Mesenchymal stem cell (in vitro differentiated cells and primary cell): ENCODE measurements at places on chromosomes 3 and 15.

- peak; percentile 96 for DNase-seq
Observed at GRCh38 chr3:56758539-56758981, 43.2 kb downstream of the ARHGEF3 start.

DNA sequence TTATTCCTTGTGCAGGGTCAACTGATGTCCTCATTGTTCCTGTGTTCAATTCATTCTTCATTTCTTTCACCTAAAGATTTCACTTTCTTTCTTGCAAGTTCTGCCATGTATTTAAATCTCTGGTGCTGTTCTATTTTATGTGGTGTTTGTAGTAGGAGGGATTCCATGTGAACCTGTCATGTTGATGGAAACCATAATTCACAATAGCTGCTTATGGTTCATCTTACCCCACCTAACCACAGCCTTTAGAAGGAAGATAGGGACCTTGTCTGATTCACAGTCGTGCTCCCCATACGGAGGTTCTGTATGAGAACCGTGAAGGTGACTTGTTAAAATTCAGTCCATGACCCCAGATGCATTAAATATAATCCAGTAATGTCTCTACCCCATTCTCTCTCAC lies 21.9 kb downstream of the SLCO2A1 start:
- no peak for DNase-seq

GRCh38 chr15:98083203-98083910 lies 122.9 kb downstream of the ARRDC4 start:
- DNase-seq: no peak

DNA sequence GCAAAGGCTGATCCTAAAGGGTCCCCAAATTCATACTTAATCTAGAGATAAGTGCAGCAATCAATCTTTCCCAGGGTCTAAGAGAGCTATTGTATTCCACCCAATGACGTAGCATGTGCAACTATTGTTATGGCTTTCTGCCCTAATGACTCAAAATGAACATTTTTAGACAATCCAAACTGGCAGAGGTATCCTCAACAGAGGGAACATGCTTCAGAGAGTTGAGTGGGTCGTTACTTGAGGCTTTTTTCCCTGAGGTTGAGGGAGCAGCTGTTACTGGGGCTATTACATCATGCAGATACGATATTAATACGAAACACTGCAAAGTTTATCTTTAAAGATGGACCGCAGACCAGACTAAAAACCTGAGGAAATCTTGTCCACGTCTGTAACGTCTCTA lies 278.3 kb upstream of the WNT5A start:
- DNase-seq: no peak

- DNase-seq: no peak
Observed at GRCh38 chr15:30940359-30940758, 36.6 kb downstream of the FAN1 start.

- DNase-seq: peak; percentile 30
Observed at GRCh38 chr3:152458376-152459117, 189.8 kb downstream of the MBNL1 start.

GRCh38 chr15:57387564-57388076 lies 11.3 kb downstream of the CGNL1 start:
- DNase-seq: no peak

GRCh38 chr3:39408493-39409372 lies 2.2 kb downstream of the RPSA start:
- no peak for DNase-seq

- no peak for DNase-seq
Observed at GRCh38 chr15:28101983-28102441, 2.9 kb upstream of the OCA2 start.

GRCh38 chr15:45128971-45129639 lies 574 bp downstream of the DUOXA1 start:
- DNase-seq: no peak

- no peak for DNase-seq
Observed at GRCh38 chr3:156702367-156702766, 28.0 kb downstream of the TIPARP start.

GRCh38 chr15:95226835-95227234 lies 995.5 kb downstream of the MCTP2 start:
- no peak for DNase-seq

DNA sequence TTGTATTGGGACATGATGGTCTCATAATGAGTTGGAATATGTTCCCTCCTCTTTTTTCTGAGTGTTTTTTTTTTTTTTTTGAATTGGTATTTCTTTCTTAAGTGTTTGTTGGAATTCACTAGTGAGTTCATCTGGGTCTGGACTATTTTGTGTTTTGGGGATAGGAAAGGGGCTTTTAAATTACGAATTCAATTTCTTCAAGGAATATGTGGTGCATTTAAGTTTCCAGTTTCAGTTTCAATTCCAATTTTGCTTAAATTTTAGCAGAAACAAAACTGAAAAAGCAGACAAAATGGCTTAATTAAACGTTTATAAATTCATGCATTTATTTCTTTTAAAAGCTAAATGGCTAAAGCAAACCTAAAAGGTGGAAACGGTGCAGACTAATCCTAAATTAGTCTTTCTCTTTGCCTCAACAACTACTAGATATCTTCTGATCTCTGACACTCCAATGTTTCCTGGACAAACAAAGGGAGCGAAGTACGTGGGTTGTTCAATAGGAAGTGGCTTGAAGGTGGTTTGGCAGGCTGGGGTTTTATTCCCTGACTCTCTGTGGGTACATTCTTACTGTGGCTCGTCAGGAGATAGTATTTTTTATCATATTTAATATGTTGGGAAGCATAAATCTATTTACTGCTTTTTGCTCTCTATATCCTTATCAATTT lies 50.0 kb upstream of the CORO2B start:
- no peak for DNase-seq

DNA sequence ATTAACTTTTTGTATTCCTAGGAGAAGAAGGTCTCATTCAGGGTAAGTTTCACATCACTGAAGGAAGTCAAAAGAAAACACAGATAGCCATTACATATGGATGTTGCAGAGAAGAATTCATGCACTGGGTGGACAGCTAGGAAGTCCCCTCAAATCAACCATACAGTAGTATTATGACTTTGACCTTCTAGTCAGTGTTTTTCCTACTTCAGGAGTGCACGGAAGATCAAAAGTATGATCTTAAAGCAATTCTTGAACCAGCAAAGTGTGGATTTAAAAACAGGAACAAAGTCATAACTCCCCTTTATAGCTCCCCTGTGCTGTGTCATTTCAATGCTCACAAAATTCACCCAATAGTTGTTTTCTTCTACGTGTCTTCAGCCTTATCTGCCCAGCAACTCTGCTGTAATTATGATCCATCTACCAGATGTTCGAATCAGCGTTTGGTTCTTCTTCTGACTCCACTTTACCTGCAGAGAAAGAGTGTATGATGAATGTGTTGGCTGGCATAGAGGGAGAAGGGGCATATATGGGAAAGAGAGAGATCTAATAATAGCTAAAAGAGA lies 118.1 kb upstream of the MEIS2 start:
- no peak for DNase-seq

DNA sequence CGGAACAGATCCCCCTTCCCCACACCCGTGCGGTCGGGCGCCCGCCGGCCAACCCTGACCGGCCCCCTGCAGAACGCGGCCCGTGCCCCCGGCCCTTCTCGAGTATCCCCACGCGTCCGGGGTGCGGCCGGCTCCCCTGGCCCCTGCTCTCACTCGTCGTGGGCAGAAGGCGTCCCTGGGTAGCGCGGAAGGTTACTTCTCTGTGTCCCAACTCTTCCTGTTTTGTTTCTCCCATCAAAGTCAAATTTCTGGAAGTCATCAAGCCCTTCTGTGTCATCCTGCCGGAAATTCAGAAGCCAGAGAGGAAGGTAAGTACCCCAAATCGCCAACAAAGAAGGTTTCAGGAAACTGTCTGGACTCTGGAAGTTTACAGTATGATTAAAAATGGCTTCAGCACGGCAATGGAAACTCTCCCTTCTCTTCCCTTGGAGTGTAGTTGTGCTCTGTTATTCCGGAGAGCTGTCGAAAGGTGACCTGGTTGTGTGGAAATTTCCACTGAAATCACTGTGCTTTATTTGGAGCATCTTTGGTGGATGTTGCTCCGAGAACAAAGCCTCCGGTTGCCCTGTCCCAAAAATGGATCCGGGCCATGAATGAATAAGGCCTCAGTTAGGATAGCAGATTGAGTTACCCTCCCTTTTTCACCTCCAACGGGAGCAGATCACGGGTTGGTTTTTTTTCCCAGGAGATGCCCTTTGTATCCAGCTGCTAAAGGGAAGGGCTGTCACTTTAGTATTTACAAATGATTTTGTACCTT lies 536 bp downstream of the SEC61A1 start:
- peak; percentile 37 for DNase-seq

- peak; percentile 39 for DNase-seq
Observed at GRCh38 chr3:157175691-157176507, 16.0 kb upstream of the CCNL1 start.

DNA sequence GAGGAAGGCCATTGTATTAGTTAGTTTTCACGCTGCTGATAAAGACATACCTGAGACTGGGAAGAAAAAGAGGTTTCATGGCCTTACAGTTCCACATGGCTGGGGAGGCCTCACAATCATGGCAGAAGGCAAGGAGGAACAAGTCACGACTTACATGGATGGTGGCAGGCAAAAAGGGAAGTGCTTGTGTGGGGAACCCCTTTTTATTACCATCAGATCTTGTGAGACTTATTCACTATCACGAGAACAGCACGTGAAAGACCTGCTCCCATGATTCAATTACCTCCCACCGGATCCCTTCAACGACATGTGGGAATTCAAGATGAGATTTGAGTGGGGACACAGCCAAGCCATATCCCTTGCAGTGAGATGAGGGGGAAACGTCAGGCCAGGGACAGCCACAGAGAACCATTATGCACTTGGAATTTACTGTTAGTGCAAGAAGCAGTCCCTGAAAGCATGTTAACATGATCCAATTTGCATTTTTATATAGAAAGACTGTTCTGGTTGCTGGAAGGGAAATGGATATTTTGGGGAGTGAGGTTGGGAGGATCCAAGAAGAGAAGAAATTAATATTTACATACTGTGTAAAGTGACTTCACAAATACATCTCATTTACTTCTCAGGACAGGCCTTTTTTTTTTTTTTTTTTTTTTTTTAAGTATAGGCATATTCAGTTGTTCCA lies 87.1 kb downstream of the ARNT2 start:
- DNase-seq: no peak

GRCh38 chr3:172717493-172718088 lies 6.7 kb upstream of the NCEH1 start:
- DNase-seq: no peak

GRCh38 chr15:32637704-32638103 lies 3.8 kb upstream of the SCG5 start:
- no peak for DNase-seq

DNA sequence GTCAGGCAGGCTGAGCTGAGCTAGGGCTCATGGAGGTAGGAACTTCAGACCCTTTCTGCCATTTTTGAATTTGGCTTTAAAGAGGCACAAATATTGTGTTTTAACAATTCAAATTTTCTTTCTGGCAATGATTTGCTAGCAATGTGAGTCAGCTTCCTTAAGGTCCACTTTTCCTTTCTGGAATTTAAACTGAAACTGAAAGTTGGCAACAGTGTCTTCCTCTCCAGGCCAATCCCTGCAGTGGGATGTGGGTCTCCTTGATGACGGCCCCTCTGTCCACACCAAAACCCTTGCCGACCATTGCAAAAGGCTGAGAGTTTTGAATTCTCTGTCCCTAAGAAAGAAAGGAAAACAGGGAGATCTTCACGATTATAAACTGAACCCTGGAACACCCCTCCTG lies 27.1 kb downstream of the RPSA start:
- peak; percentile 50 for DNase-seq

GRCh38 chr3:175257123-175257522 lies 398.0 kb downstream of the NAALADL2 start:
- no peak for DNase-seq

GRCh38 chr3:33146791-33147445 lies 33.1 kb downstream of the CRTAP start:
- no peak for DNase-seq

- peak; percentile 30 for DNase-seq
Observed at GRCh38 chr15:57751177-57751800, 44.8 kb downstream of the POLR2M start.

DNA sequence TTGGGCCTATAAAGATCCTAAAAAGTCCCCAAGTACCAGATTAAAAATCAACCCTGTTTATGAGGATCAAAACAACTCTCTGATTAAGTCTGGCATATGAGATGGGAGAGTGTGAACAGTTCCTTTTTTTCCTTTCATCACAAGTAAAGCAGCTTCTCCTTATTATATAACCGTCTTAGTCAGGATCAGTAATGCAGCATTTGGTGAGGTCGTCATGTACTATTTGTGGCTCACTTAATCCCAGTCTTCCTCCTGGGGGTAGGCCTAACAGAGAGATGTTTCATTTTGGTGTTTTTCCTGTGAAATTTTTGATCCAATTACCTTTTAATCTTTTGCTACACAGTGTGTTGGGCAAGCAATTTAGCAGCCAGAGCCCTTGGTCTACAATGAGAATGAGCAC lies 333.1 kb upstream of the KCNMB2 start:
- DNase-seq: peak; percentile 42

- no peak for DNase-seq
Observed at GRCh38 chr3:152505926-152506325, 237.2 kb downstream of the MBNL1 start.

GRCh38 chr3:37032961-37033360 lies 39.6 kb downstream of the MLH1 start:
- no peak for DNase-seq

DNA sequence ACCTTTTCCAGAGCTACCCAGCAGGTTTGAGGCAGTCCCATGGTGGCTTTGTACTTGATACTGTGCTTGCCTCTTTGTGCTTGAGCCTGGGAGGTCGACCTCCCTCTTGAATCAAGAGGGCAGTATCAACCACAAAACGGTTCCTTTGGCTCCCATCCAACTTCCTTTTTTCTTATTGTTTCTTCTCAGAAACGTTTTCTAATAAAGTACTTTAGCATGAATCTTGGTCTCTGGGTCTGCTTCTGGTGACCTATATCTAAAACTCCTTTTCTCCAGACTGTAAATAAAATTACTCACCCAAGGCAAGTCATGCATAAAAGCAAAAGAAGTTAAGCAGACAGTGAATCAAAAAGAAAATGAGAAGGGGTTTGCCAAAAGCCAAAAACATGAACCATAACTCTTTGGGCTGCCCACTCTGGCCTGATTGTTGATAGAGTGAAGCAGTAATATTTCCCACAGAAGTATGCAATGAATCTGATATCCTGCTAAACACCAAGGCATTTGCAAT lies 112.2 kb upstream of the SLC4A7 start:
- DNase-seq: no peak

DNA sequence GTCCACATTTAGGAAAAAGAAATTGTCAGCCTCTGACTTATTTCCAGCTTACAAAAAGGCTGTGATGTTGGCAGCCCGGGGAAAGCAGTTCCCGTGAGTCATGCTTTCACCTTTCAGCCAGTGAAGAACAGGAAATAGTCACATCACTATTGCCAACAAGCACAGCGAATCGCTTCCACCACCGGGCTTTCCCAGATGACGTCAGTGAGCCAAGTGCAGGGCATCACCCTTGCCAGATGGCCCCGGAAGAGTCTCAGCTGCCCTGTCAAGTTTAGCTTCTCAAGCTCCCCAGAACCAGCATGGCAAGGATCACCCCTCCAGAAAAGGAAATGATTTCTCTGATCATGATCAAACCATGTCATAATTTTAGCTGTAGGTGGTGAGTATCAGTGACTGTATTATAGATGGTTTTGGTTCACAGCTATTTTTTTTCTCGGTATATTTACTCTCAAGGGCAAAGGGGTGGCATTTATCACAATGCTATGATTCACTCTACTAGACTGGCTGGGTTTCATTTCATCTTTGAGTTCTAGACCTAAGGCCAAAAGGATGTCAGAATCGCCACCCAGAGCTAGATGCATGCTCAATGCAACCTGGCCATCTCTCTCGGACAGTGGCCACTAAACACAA lies 32.9 kb downstream of the B3GNT5 start:
- DNase-seq: peak; percentile 100
